ENCODE measurements at places on chromosomes 4 and X. TPM values are rescaled to one million over a fixed set of nuclear protein-coding genes. Genes with fewer than 3 reads are reported as not detected.

DNA sequence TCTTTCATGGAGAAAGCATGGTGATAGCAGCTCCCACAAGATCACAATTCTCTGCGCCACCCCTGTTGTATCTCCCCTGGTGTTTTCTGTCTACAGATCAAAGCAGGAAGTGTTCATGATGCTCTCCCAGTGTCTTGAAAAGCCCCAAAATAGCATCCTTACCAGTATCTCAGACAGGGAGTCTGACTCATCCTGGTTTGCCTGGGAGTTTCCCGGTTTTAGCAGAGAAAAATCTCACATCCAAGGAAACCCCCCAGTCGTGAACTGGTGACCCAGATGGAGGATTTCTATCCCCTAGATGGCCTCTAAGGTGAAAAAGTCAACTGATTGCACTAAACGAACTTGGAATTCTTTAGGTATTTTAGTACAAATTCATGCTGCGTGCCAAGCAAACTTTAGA lies 64.3 kb upstream of the NR0B1 start:
- no peak for DNase-seq

GRCh38 chr4:89308161-89308500 lies 531 bp upstream of the GPRIN3 start:
- no peak for DNase-seq

GRCh38 chr4:101086801-101087586 lies 260.3 kb downstream of the PPP3CA start:
- DNase-seq: no peak

SYNPO2 gene
- 194 TPM for total RNA-seq

GRCh38 chrX:151710457-151710856 lies 5.4 kb upstream of the FATE1 start:
- no peak for DNase-seq

DNA sequence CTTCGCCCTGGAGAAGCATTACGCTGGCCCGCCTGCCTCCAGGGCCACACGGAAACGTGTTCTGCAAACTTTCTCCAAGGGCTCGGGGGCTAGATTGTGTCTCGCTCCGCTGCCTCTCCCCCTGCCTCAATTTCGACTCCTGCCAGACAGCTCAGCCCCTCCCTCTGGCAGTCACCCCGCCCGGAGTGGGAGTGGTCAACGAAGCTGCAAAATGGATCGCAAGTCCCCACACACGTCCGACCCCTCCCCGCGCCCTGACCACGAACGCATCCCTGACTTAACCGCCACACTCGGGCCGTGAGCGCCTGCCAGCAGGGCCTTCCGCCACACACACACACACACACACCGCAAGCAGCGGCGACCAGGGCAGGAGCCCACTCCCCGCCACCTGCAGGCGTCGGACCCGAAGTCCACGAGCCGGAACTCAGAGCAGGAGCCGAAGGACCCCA lies 47.0 kb upstream of the NKAP start:
- no peak for DNase-seq

DNA sequence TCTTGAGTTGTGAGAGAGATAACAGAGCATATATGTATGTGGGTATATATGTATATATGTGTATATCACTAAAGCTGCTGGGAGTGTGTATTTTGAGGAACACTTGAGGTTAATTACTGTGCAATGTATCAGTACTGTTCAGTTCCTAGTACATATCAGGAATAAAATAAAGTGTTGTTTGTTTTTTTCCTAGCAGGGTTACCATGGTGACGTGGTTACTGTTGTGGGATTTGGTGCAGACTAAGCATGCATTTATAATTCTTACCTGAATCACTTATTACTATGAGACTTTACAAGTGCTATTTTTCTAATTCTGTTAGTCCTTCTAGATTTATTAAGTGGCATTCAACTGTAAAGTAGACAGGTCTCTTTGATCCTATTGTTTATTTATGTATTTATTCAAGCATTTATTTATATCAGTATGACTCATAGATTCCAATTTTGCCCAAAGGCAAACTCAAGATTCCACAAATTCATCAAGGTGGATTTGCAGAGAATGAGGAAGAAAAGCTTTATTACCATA lies 26.9 kb upstream of the BEX4 start:
- no peak for DNase-seq

DNA sequence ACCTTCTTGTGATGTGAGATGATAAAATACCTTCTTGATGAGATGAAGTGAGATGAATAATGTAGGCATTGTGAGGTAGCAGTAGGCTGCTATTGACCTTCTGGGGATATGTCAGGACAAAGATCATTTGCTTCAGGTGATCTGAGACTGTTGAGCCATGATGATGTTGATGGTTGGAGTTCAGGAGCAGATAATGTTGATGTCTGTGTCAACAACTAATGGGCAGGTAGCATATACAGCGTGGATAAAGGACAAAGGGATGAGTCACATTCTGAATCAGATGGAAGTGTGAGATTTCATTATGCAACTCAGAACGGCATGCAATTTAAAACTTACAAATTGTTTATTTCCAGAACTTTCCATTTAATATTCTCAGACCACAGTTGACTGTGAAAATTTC lies 57.3 kb downstream of the RAP1GDS1 start:
- DNase-seq: no peak

ZNF157 gene
- under 0.01 TPM for total RNA-seq

SPARCL1 gene
- not detected for total RNA-seq

- DNase-seq: peak; percentile 2
Measured at GRCh38 chrX:50747471-50747900, 66.5 kb downstream of the SHROOM4 start.

GRCh38 chr4:2378898-2379297 lies 39.5 kb downstream of the ZFYVE28 start:
- no peak for DNase-seq

HPGDS gene
- not detected for total RNA-seq

- DNase-seq: peak; percentile 2
Measured at GRCh38 chr4:147049946-147050345, 104.3 kb upstream of the TTC29 start.

GRCh38 chr4:5220028-5220427 lies 168.7 kb downstream of the STK32B start:
- peak; percentile 7 for DNase-seq
